ENCODE measurements at places on chromosomes 12 and 14.

- no peak for DNase-seq
These were observed 94.3 kb upstream of the GPHB5 start for GRCh38 chr14:63413009-63413408.

GRCh38 chr12:54146506-54147145 is 42.2 kb downstream of the SMUG1 start:
- no peak for DNase-seq

DNA sequence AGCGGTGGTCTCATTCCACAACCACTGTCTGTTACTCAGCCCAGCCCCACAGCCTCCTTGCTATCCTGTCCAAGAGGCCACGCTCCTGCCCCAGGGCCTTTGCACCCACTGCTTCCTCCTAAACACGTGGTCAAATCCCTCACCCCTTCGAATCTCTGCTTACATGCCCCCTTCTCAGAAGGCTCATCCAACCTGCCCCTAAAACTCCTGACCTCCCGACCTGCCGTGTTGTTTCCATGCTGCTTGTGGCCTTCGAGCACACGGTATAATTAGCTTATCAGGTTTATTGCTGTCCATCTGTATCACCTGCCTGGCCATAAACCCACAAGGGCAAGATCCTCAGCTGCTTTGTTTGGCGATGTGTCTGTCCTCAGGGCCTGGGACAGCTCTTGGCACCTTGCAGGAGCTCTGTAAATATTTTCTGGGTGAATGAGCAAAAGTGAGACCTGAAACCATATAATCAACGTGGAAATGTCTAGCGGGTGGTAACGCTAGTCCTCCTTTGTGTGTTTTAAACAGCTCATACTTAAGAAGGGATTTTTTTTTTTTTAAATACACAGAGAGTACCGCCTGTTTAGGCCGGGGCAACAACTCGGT is 36.0 kb downstream of the SCARB1 start:
- peak; percentile 12 for DNase-seq

DNA sequence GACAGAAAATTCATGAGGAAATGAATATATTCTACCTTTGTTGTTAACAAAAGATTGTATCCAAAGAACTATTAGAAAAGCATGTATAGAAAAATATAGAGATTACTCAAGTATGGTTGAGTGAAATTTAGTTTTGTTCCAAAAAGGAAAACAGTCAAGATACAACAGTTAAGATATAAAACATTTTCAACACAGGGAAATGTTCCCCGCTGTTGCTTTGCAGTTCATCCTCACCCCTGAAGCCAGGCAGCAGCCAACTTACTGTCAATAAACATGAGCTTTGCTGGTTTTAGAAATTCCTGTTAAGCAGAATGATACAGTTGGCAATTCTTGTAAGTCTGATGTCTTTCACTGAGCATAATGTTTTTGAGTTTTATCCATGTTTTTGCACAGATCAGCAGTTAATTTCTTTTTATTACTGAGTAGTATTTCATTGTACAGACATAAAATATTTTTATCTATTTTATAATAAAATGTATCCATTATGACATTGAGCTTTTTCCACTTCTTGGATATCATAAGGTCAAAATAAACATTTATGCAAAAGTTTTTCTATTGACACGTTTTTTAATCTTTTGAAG is 1.2 kb upstream of the CLEC2B start:
- DNase-seq: no peak

DNA sequence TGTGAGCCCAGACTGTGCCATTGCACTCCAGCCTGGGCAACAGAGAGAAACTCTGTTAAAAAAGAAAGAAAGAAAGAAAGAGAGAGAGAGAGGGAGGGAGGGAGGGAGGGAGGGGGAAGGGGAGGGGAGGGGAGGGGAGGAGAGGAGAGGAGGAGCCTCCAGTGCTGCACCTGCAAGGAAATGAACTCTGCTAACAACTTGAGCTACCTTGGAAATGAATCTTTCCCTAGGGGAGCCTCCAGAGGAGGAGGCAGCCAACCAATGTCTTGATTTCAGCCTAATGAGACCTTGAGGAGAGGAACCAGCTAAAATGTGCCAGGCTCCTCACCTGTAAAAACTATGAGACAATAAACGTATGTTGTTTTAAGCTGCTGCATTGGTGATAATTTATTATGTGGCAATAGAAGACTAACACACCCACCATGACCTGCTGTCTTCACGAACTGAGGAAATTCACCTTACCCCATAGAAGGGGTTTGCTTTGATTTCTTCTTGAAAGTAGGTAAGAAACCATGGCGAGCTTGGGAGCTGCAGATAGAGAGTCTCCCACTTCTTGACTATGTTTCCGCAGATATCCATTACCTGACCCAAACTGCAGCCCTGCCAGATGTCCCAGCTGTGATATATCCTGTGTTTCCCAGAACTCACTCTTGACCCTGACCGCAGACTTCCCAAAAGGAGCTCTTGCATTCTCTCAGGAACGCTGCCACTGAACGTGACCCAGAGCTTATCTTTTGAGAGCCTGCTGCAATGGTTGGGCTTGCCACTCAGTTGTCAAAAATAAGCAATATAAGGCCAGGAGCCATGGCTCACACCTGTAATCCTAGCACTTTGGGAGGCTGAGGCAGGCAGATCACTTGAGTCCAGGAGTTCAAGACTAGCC is 31.5 kb upstream of the TMPO start:
- no peak for DNase-seq

- no peak for DNase-seq
These were observed 80.3 kb upstream of the TRAF3 start for GRCh38 chr14:102696856-102697495.

GRCh38 chr14:36014236-36014635 is 162.3 kb downstream of the PTCSC3 start:
- DNase-seq: no peak

DNA sequence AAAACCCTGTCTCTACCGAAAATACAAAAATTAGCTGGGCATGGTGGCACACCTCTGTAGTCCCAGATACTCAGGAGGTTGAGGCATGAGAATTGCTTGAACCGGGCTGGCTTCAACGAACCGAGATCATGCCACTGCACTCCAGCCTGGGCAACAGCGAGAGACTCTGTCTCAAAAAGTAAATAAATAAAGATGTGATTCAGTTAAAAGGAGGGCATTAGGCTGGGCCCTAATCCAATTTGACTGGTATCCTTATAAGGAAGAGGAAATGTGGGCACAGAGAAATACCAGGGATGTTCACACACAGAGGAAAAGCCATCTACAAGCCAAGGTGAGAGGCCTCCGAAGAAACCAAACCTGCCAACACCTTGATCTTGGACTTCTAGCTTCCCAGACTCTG is 10.1 kb upstream of the DCAF4 start:
- DNase-seq: no peak
